ENCODE measurements at places on chromosomes 7 and 10.
A peak's percentile ranks its signal among the peaks of the same experiment; 100 is the strongest.

DNA sequence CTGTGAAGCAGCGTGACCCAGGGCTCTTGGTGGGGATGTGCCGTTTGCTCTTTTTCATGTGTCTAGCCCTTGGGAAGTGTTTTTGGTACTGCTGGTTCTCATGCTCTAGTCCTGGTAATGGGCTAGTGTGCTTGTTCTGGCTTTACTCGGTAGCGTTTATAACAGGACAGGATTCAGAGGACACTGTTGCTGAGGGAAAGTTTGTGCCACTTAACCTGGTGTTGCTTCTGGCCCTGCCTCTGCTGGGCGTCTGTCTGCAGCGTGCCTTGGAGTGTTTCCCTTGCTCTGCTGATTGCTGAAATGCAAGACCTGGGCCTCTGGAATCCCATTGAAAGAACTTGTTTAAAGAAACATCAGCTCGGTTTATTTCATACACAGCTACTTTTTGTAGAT lies 35.0 kb downstream of the INPP5A start:
- DNase-seq, result no peak

DNA sequence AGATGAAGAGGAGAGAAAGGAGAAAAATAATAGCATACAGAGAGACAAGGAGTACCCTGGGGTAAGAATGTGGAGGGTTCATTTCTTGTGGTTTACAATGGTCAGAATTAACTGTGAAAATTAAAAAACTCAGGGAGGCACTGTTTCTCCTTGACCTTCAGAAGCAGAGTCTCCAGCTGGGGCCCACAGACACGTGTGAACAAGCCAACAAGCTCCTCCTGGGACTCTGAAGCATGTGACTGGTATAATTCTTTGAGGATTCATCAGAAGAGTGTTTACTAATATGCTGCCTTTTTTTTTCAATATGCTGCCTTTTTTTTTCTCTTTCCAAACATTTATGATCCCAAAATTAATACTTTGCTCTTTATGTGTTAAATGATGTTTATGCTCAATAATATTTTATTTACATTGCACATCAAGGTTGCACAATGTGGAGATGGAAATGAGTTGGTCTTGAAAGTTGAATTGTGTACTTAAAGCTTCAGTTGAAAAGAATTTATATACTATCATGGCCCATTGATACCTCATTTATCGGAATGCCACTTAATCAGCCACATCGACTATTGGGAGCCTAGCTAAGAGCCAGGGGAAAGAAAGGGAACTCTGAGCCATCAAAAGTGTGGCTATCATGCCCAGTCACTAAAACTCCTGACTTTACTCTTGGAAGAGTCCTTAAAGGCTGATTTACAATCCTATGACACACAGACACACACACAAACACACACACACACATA lies 134.7 kb upstream of the RHOBTB1 start:
- no peak for DNase-seq

DNA sequence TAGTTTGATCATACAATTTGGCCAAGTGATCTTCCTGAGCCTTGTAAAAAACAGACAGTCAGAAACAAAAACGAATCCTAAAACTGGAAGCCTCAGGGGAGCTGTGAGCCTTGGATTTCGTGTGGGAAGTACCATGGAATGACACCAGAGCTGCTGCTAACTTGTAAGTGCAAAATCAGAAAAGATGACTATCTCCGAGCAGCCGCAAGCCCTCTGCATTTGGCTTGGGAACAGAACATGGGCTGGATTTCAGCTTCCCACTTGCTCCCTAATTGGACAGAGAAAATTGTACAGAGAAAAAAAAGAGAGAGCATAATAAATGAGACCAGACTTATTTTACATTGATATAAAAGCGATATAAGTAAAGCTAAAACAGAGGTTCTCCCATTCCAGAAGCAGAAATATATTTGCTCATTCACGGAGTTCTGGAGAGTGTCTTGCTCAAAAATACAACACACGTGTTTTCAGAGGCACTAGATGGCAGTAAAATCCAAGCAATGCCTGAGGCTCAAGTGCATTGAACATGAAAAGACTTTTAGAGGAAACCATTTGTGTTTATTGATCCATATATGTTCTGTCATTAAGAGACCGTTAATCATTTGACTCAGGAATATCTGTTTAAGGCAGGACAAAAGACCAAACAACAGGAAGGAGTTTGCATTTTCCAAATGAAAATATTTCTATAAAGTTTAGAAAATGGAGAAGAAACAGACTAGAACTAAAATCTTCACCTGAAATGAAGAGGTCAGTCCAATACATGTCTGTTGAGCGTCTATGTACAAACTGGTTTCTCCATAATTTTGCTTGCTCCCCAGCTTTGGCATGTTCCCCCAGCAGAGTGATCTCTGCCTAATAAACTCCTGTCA lies 78.3 kb upstream of the SLC26A5 start:
- DNase-seq, result no peak

- DNase-seq, result peak; percentile 37
Measured at GRCh38 chr10:451021-451471, 238.4 kb downstream of the DIP2C start.

- no peak for DNase-seq
Measured at GRCh38 chr10:93028883-93029282, 31.7 kb upstream of the CYP26C1 start.

- no peak for DNase-seq
Measured at GRCh38 chr10:91665842-91666241, 33.0 kb upstream of the PPP1R3C start.

DNA sequence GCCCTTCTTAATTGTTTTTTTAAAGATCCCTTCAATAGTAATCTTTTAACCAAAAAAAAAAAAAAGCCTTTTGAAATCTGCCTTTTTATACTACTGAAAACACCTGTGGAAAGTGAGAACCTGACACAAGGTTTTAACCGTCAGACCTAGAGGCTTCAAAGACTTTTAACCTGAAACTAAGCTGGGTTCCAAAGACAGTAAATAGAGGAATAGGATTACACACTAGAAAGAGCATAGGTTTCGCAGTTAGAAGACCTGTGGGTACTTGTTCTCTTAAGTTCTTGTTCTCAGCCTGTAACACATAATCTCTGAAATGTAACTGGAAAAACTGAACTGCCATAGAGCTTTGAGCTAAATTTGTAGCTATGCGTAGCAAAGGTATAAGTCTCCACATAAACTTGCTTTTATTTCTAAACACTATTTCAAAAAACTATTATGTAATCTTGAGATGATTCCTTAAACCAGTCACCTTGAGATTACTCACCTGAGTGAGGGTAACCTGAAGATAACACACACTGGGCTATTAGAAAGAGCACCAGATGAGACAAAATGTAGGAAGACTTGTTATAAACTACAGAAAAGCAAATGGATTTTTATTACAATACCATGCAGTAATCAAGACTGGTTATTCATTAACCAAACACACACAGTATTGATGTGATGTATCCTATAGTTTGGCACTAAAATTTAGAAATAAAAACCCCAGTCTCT lies 196.6 kb upstream of the FRMD4A start:
- DNase-seq, result no peak

DNA sequence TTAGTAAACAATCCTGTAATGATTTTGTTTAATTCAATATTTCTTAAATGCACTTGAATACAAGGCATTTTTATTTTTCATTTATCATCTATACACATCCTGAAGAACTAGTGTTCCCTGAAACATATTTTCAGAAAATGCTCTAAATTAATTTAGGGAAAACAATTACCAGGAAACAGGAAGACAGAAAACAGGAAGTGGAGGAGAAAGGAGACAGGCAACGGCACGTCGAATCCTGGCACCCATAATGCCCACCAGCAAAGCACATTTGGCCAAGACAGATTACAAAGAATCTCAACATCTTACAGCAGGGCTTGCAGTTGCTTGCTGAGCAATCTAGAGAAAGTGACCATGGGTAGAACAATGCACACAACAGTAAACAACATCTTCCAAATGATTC lies 571.1 kb downstream of the GRID1 start:
- DNase-seq, result no peak

- no peak for DNase-seq
Measured at GRCh38 chr7:148286150-148286549, 304.4 kb upstream of the C7orf33 start.
